Karpas-422 (cell line): ENCODE measurements at places on chromosomes 3 and 15. TPM values are rescaled to one million over a fixed set of nuclear protein-coding genes. Genes with fewer than 3 reads are reported as not detected.

TERB2 gene
- not detected in 2 replicates for total RNA-seq

DNA sequence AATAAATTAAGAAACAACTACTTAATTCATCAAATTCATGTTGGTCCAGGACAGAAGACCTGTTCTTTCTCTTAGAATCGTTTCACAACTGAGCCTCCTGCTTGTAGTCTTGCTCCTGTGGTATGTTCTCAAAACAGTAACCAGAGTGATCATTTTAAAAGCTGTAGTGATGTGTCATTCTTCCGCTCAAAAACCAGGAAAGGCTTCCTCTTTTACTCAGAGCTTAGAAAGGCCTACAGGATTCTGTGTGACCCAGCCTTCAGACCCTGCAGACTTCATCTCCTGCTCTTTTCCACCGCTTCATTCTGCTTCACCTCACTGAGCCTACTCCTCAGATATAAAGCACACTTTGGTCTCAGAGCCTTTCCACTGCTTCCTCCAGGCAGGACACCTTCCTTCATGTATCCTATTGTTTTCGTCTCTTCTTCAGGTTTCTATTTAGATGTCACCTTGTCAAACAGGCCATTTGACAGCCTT lies 22.7 kb downstream of the ST6GAL1 start:
- DNase-seq, result no peak

- DNase-seq, result peak; percentile 70
Observed at GRCh38 chr3:32018757-32019564, 37.4 kb downstream of the ZNF860 start.

GRCh38 chr3:11305509-11305908 lies 33.3 kb downstream of the ATG7 start:
- DNase-seq, result no peak
